ENCODE measurements at places on chromosomes 2 and 18. TPM values are rescaled to one million over a fixed set of nuclear protein-coding genes. Genes with fewer than 3 reads are reported as not detected.
A peak's percentile ranks its signal among the peaks of the same experiment; 100 is the strongest.

DNA sequence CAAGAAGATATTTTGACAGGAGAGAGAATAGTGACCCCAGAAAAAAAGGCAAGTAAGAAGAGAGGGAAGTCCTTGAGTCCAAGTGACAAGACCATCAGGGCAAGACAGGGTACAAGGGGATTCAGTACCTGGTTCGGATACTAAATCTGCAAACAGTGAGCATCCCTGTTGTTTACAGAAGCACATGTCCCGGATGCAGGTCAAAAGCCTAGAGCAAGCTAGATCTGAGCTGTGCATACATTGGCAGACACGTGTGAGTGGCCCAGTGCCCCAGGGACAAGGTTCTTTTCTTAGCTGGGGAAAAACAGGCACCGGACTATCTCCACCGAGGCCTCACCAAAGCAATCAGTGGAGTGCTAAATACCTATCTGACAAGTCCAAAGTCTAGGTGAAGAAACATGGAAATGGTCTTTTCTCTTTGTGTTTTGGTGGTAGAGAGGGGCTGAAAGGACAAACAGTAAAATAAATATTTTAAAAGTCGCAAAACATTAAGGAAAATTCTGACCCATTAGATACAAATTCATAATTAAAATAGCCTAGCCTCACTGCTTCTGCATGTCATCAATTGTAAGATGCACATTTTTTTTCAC lies 165.2 kb downstream of the SUCLG1 start:
- no peaks in the 10 kb centered on the region for H3K27me3 ChIP-seq
- no peak for DNase-seq
- no peak overlapping the region for H3K27ac ChIP-seq
- H3K4me1 ChIP-seq, result no peaks in the 10 kb centered on the region
- no peak overlapping the region for H3K4me3 ChIP-seq
- no peaks in the 10 kb centered on the region for H3K36me3 ChIP-seq

DNA sequence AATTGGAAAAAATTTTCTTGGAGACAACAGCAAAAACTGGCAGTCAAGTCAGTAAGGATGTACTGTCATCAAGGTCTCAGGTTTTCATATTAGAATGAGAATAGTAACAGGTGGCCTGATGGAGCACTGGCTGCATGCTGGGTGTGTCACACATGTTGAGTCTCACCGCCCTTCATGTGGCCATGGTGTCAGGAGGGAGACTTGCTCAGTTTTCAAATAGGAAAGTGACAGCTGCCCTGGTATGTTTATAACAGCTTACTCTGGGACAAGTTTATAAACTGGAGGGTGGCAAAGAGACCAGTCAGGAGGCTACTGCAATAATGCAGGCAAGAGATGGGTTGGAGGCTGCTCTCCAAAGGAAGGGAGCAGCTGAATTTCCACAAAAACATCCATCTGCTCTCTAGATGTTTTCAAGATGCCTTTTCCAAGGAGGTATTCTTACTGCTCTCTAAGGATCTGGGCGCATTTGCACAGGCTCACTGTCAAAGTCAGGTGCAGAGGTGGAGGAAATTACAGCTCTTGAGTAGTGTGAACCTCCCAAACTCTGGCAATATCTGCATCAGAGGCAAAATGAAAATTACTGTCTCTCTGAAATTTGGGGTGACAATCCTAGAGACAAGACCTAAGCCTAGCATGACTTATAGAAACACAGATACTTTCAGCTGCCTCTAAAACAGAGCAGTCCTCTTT lies 321.9 kb upstream of the RAB12 start:
- no peak for DNase-seq
- no peaks in the 10 kb centered on the region for H3K36me3 ChIP-seq
- no peaks in the 10 kb centered on the region for H3K4me1 ChIP-seq
- H3K27ac ChIP-seq, result no peak overlapping the region

Gene COLEC11
- total RNA-seq, result 1.6 TPM

- H3K27me3 ChIP-seq, result no peaks in the 10 kb centered on the region
- H3K4me3 ChIP-seq, result no peak overlapping the region
- no peaks in the 10 kb centered on the region for H3K4me1 ChIP-seq
- no peak overlapping the region for H3K27ac ChIP-seq
- no peak for DNase-seq
- H3K36me3 ChIP-seq, result no peaks in the 10 kb centered on the region
Measured at GRCh38 chr2:169910109-169910799, 83.0 kb downstream of the UBR3 start.

DNA sequence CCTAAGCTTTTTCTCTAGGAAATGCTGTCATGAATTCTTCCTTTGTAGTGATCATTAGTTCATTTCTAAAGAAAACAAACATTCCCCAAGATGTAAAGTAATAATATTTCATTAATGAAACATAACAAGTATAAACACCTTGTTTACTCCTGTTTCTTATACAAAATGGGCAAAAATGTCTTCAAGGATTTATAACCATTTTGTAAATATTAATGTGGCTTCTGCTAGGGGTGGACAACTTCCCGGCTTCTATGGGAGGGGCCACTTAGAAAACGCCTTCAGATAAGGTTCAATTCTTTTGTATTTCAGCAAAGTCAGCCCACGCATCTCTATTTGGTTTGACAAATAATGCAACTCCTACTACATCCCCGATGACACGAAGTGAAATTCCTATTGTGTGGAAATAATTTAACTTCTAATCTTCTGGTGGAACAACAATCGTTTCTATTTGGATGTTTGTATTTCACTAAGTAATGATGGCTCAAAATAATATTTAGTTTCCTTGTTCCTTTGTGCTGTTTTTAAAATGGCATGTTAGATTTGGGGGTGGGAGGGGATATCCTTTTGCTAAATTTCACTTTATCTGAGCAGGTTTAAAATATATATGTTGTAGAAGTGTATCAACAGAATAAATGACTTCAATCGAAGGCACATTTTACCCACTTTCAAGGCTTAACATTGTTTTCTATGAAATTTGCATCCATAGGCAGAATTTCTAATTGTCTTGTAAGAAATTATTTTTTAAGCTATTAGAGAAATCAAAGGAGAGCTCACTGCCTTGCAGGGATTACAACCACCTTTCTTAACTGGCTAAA lies 14.7 kb upstream of the HOXD1 start:
- no peaks in the 10 kb centered on the region for H3K4me1 ChIP-seq
- H3K36me3 ChIP-seq, result no peaks in the 10 kb centered on the region
- peaks cover 83% of the 10 kb centered on the region for H3K27me3 ChIP-seq
- no peak overlapping the region for H3K4me3 ChIP-seq

DNA sequence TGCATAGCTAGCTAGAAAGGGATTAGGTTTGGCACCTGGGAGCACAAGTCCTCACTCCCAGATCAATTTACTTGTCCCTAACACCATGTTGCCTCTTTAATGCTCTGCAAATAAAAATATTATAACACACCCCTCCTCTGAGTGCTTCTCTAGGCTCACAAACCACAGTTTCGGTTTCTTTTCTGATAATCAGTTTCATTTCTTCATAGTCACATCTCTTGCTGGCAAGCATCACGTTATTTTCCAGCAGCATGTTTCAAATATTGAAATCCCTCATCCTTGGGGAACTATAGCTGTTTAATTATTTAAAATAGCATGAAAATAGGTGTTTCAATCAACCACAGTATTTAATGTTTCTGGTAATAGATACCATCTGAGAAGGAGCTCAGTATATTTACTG lies 13.9 kb upstream of the SMCHD1 start:
- H3K27ac ChIP-seq, result no peak overlapping the region
- DNase-seq, result no peak
- no peak overlapping the region for H3K4me3 ChIP-seq

DNA sequence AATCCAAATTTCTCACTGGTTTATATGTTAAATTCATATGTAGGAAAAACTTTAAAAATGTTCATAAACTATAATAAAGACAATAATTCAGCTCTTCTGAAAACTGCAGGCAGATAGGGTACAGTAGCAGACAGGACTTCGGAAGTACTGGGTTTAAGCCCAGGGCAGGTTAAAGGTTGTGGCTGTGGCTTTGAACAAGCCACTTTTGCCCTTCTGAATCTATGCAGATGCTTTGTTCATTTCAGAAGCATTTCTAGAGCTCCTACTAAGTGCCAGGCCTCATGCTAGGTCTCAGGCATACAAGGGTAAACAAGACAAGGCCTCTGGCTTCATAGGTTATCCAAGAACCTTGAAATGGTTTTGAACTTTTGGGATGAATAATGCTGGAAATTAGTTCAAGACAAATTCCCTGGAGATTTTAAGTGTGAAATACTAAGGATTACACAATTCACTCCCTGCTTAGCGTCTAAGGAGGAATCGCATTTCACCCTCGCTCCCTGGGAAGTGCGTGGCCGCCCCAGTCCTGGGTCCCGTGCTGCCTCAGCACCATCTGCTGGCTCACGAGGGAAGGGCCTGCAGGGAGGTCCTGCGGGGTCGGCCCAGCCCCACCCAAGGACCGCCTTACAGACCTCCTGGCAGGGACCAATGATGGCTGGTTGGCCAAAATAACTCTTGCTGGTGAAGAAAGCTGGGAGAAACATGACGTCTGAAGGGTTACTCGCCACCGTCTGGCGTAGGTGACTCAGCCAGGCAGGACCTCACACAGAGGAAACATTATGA lies 67.7 kb upstream of the L3MBTL4 start:
- H3K27ac ChIP-seq, result no peak overlapping the region
- no peak overlapping the region for H3K4me3 ChIP-seq
- DNase-seq, result peak; percentile 45
- no peaks in the 10 kb centered on the region for H3K27me3 ChIP-seq
- no peaks in the 10 kb centered on the region for H3K4me1 ChIP-seq
- no peaks in the 10 kb centered on the region for H3K36me3 ChIP-seq

GRCh38 chr2:69514406-69514805 lies 77.2 kb upstream of the NFU1 start:
- peak overlapping the region; percentile 19 for H3K27ac ChIP-seq
- H3K4me3 ChIP-seq, result no peak overlapping the region
- H3K27me3 ChIP-seq, result no peaks in the 10 kb centered on the region

Gene SLC16A14
- 7.5 TPM for total RNA-seq

Gene STRN
- 22.2 TPM for total RNA-seq

DNA sequence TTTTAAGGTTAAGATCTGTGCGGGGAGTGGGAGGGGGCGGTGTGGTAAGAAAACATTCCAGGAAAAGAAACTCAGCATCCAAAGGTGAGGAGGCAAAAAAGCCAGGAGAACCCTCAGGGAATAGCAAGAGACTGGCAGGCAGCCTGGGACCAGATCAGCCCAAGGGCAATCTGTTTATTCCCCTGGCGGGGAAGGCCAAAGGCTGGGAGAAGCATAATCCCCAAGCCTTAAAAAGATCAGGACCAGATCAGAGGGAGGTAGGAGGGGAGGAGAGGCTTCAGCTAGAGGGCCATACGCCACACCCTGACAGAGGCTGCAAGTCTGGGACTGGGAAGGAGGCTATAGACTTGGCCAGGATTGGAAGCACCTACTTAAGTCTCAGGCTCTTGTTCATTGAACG lies 163.0 kb upstream of the PXDN start:
- H3K4me1 ChIP-seq, result no peaks in the 10 kb centered on the region
- H3K27ac ChIP-seq, result no peak overlapping the region
- no peak overlapping the region for H3K4me3 ChIP-seq
- peaks cover 11% of the 10 kb centered on the region for H3K27me3 ChIP-seq

- H3K4me3 ChIP-seq, result no peak overlapping the region
- H3K4me1 ChIP-seq, result no peaks in the 10 kb centered on the region
- H3K36me3 ChIP-seq, result no peaks in the 10 kb centered on the region
- no peak overlapping the region for H3K27ac ChIP-seq
- DNase-seq, result no peak
Measured at GRCh38 chr2:158932131-158932645, 36.3 kb upstream of the TANC1 start.

GRCh38 chr2:20167356-20167755 lies 57.6 kb downstream of the SDC1 start:
- no peaks in the 10 kb centered on the region for H3K36me3 ChIP-seq
- no peak overlapping the region for H3K27ac ChIP-seq
- no peak for DNase-seq

DNA sequence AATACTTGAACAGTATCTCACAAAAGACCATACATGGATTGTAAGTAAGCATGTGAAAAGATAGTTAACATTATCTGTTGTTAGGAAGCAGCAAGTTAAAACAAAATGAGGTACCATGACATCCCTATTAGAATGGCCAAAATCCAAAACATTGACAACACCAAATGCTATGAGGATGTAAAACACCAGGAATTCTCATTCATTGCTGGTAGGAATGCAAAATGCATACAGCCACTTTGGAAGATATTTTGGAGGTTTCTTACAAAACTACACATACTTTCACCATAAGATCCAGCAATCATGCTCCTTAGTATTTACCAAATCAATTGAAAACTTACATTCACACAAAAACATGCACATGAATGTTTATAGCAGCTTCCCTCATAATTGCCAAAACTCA lies 30.9 kb upstream of the ICOS start:
- H3K4me1 ChIP-seq, result no peaks in the 10 kb centered on the region
- H3K36me3 ChIP-seq, result no peaks in the 10 kb centered on the region
- DNase-seq, result no peak
- no peak overlapping the region for H3K27ac ChIP-seq
- no peaks in the 10 kb centered on the region for H3K27me3 ChIP-seq

Gene SLC38A11
- 1.5 TPM for total RNA-seq

Gene SPATA3
- not detected for total RNA-seq

DNA sequence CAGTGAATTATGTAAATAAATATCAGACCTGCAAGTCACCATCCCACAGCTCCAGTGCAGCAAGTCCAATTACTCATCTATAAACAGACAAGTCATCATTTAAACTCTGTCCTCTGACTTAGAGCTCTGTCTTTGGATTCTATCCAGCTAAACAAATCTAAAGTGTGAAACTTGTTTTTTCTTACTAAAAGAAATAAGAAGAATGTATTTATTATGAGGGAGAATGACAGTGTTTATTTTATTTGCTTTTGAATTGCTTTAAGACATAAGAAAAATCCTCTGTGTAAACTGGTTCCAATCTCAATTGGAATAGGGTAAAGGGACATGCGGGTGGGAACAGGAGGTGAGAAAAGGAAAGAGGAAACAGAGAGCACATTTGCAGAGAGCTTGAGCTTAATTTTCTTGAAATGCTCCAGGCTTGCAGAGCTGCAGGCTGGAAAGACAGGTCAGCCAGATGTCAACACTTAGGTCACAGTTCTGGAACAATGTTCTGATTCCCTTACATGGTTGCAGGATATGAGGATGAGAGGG lies 355.8 kb downstream of the MEIS1 start:
- H3K27ac ChIP-seq, result no peak overlapping the region
- DNase-seq, result no peak
- no peaks in the 10 kb centered on the region for H3K4me1 ChIP-seq
- H3K27me3 ChIP-seq, result no peaks in the 10 kb centered on the region
- no peak overlapping the region for H3K4me3 ChIP-seq
- no peaks in the 10 kb centered on the region for H3K36me3 ChIP-seq

- DNase-seq, result no peak
- no peaks in the 10 kb centered on the region for H3K4me1 ChIP-seq
- H3K27ac ChIP-seq, result no peak overlapping the region
- H3K4me3 ChIP-seq, result no peak overlapping the region
- H3K36me3 ChIP-seq, result no peaks in the 10 kb centered on the region
Measured at GRCh38 chr2:168171059-168171762, 76.2 kb downstream of the STK39 start.

GRCh38 chr2:108942231-108942825 lies 46.7 kb downstream of the EDAR start:
- no peak overlapping the region for H3K4me3 ChIP-seq
- H3K4me1 ChIP-seq, result no peaks in the 10 kb centered on the region
- no peaks in the 10 kb centered on the region for H3K36me3 ChIP-seq

Gene SUMO1
- 43.3 TPM for total RNA-seq

- DNase-seq, result peak; percentile 19
- no peaks in the 10 kb centered on the region for H3K27me3 ChIP-seq
- no peak overlapping the region for H3K27ac ChIP-seq
- H3K36me3 ChIP-seq, result no peaks in the 10 kb centered on the region
- H3K4me3 ChIP-seq, result no peak overlapping the region
- H3K4me1 ChIP-seq, result no peaks in the 10 kb centered on the region
Measured at GRCh38 chr2:95728878-95729596, 137.2 kb downstream of the TRIM43 start.

Gene FTCDNL1
- total RNA-seq, result 3.9 TPM

- no peak for DNase-seq
- no peaks in the 10 kb centered on the region for H3K36me3 ChIP-seq
- no peaks in the 10 kb centered on the region for H3K4me1 ChIP-seq
- no peak overlapping the region for H3K27ac ChIP-seq
Measured at GRCh38 chr18:60446821-60447220, 74.2 kb upstream of the MC4R start.

Gene FBXO36
- total RNA-seq, result 7.3 TPM

Data from tibial nerve (tissue), 4 donors.